ENCODE measurements at places on chromosomes 12 and 14. TPM values are rescaled to one million over a fixed set of nuclear protein-coding genes. Genes with fewer than 3 reads are reported as not detected.
A peak's percentile ranks its signal among the peaks of the same experiment; 100 is the strongest.

The C1QL4 gene
- 0.18 TPM for total RNA-seq

The TEX52 gene
- not detected for total RNA-seq

The HVCN1 gene
- total RNA-seq, result 3.4 TPM

The SUOX gene
- total RNA-seq, result 20.4 TPM

The TMPRSS12 gene
- total RNA-seq, result not detected

The DYRK2 gene
- 42.9 TPM for total RNA-seq

The NCOR2 gene
- 368 TPM for total RNA-seq

The COX6A1 gene
- 433 TPM for total RNA-seq

DNA sequence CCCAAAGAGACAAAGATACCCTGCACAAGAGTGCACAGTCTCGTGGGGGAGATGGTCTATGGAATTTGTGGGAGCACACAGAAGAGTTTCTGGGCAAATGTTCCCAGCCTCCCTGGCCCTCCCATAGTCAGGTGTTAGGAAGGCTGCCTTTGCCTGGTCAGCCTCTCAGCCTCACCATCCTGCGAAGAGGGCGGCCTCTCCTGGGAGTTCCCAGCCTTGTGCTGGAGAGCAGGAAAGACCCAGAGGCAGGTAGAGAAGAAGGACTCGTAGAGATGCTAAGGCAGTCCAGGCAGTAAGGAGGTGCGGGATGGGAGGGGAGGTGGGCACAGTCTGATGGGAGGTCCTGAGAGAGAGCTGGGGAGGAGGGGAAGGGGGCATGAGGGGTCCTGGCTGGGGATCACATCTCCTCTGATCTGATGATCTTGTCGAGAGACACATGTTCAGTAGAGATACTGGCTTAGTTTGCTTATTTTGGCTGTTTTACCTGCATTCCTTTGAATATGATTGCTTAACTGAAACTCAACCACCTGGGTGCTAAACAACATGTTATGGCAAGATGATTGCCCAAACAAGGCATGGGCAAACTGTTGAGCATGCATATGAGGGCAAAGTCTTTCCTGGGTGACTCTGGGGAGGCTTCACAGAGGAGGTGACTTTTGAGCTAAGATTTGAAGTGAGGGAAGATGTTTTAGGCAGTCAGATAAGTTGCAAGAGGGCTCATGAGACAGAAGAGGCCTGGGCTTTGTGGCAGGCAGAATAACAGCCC is 10.5 kb downstream of the SERPINA6 start:
- H3K4me3 ChIP-seq, result no peak overlapping the region
- no peaks in the 10 kb centered on the region for H3K4me1 ChIP-seq
- no peak for DNase-seq
- no peaks in the 10 kb centered on the region for H3K27me3 ChIP-seq

GRCh38 chr14:96368534-96368933 is 5.2 kb downstream of the GSKIP start:
- no peaks in the 10 kb centered on the region for H3K36me3 ChIP-seq
- H3K4me1 ChIP-seq, result peaks cover 9% of the 10 kb centered on the region
- DNase-seq, result no peak
- no peak overlapping the region for H3K4me3 ChIP-seq

DNA sequence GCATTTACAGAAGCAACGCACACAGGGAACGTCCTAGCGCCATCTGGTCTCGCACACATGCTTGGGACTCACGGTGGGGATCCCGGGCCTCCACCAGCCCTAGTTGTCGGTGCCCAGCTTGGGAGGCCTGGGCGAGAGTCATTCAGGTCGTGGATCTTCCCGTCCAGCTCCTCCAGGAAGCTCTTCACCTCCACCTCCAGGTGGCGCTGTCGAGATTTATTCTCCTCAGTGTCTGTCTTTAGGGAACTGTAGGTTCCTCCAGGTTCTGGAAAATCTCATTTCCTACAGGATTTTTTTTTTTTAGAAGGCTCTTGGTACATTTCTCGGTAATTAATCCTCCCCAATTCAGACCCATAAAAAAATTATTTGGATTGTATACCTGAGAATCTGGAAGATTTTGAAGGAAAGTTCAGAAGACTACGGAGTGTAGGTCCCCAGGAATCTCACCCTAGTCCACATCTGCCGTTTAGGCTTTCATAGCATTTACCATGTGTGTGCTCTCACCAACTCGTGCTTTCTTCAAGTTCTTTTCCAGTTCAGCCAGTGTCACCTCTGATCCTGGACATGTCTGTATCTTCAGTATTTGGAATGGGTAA is 910.0 kb downstream of the TMEM121 start:
- H3K27ac ChIP-seq, result no peak overlapping the region
- peaks cover 17% of the 10 kb centered on the region for H3K27me3 ChIP-seq
- no peak for DNase-seq
- no peaks in the 10 kb centered on the region for H3K4me1 ChIP-seq
- no peaks in the 10 kb centered on the region for H3K36me3 ChIP-seq

DNA sequence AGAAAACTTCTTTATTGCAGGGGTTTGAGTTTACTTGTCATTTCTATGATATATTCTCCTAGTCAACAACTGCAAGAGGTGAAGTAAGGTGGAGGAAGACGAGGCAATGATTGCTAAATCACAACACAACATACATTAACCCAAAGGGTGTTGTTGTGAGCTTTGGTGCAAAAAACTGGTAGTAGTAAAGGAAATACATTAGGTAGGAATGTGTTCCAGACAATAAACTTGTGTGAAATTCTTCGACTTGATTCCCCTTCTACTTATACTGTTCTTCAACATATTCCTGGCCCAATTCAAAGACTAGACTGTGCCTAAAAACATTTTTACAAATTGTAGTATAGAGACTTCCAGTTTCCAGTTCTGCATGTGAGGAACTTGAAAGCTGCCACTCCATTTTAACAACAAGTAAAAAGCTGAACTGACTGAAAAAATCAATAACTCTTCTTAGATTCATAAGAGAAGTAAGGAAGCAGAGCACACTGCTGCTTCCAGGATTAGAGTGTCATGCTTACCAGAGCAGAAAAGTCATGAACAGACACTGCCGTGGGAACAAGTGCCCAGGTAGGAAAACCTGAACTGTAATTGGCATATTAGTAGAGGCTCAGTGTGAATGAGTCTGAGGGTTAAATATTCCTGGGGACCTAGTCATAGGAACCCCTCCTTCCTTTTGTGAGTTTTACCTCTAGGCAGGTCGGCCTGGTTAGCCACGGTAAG is 22.2 kb downstream of the COX8C start:
- H3K4me1 ChIP-seq, result no peaks in the 10 kb centered on the region
- no peak for DNase-seq
- peaks cover 19% of the 10 kb centered on the region for H3K27me3 ChIP-seq
- H3K4me3 ChIP-seq, result no peak overlapping the region
- no peaks in the 10 kb centered on the region for H3K36me3 ChIP-seq

DNA sequence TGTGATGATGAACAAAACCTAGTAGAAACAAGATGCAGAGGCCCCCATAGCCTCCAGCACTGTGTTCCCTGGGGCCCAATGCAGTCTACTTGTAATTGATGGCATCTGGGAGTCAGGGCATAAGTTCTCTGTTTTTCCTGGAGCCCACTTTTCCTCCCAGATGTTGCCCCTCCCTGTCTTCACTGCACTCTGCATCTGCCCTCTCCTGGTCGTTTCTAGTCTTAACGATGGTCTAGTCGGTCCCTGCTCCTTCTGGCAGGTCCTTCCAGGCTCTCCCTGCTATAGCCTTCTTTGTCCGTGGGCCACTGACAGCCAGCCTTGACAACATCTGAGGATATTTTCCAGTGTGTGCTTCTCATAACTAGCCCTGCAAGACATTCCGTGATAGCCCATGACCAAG is 208.3 kb downstream of the GXYLT1 start:
- H3K36me3 ChIP-seq, result no peaks in the 10 kb centered on the region
- H3K27me3 ChIP-seq, result no peaks in the 10 kb centered on the region
- H3K4me3 ChIP-seq, result no peak overlapping the region
- no peaks in the 10 kb centered on the region for H3K4me1 ChIP-seq

- peak overlapping the region; percentile 29 for H3K27ac ChIP-seq
- H3K27me3 ChIP-seq, result no peaks in the 10 kb centered on the region
- peaks cover 10% of the 10 kb centered on the region for H3K36me3 ChIP-seq
These were observed 1.7 kb downstream of the RARG start for GRCh38 chr12:53230108-53230845.

DNA sequence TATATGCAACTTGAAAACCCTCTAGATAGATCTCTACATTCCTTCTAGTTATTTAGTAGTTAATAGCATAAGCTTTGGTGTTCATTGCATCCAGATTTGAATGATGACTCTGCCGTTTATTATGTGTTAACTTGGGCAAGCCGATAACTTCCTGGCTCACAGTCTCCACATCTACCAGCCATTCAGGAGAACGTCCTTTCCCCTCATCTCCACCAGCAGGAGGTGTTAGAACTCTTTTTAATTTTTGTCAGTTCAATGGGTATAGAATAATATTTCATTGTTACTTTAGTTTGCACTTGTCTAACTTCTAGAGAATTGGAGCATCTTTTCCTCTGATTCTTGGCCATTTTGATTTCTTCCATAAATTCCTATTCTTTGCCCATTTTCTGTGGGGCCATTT is 30.0 kb upstream of the WSCD2 start:
- DNase-seq, result no peak
- no peaks in the 10 kb centered on the region for H3K4me1 ChIP-seq
- H3K27me3 ChIP-seq, result peaks cover 9% of the 10 kb centered on the region
- H3K27ac ChIP-seq, result no peak overlapping the region

- H3K27me3 ChIP-seq, result no peaks in the 10 kb centered on the region
- no peak for DNase-seq
- H3K27ac ChIP-seq, result no peak overlapping the region
- H3K4me1 ChIP-seq, result no peaks in the 10 kb centered on the region
These were observed 363 bp upstream of the LMO3 start for GRCh38 chr12:16606201-16606849.

GRCh38 chr12:63888908-63889635 is 44.6 kb downstream of the SRGAP1 start:
- H3K27me3 ChIP-seq, result no peaks in the 10 kb centered on the region
- no peaks in the 10 kb centered on the region for H3K4me1 ChIP-seq
- no peak for DNase-seq
- no peak overlapping the region for H3K4me3 ChIP-seq
- 0 out of 2 replicates have a peak, but pooled peaks cover 4% of the 10 kb centered on the region for H3K36me3 ChIP-seq
- H3K27ac ChIP-seq, result no peak overlapping the region

DNA sequence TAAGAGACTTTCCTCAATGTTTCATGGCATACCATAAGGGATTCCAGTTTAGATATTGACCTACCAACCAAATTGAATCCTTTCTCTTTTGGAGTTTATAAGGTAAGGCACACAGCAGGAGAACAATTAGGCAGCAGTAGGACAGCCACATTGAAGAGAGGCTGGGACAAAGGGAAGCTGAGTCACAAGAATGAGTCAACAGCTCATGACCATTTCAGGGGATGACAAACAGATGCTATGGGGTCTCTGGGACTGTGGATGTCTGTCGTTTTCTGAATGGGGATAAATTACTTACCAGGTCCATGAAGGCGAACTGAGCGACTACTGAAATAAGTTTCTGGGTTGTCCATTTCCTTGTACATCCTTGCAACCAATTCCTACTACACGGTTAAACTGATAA is 48.6 kb upstream of the E2F7 start:
- H3K4me3 ChIP-seq, result no peak overlapping the region
- DNase-seq, result no peak
- H3K36me3 ChIP-seq, result no peaks in the 10 kb centered on the region
- no peak overlapping the region for H3K27ac ChIP-seq
- H3K27me3 ChIP-seq, result no peaks in the 10 kb centered on the region

Data from PC-9 (cell line).